ENCODE measurements at places on chromosomes 5 and 9. TPM values are rescaled to one million over a fixed set of nuclear protein-coding genes. Genes with fewer than 3 reads are reported as not detected.

DNA sequence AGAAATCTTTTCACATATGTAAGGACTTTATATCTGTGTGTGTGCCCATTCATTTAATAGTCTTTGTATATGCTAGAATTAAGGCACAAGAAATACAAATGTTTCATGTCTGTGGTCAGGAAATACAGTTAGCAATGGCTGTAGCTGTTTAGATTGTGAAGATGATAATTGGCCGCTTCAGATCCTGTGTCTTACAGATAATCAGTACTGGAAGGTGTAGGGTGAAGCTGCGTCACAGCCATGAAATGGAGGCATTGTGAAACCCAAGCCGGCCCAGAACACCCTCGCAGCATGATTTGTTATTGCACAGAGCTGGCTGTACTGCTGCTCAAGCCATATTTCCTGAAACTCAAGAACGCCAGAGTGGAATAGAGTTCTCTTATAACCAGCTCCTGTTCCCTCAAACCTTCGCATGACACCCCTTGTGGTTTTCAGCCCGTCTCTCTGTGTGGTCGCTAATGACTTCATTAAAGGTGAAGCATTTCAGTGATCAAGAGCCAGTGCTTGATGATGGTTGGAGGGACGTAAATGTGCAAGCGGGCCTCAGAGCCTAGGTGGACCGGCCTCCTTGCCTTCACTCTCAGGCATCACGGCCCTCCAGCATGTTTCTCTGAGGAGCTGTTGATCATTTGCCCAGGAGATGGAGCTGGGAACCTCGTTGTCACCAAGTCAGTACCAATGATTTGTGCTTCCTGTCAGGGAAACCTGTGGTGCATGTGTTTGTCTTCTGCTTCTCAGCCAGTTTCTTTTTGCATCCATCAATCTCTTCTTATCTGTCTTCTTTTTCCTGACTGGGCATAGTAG, 80.1 kb downstream of the F2RL2 start:
- DNase-seq, result no peak

Gene GLE1
- total RNA-seq, result 35.5 TPM

DNA sequence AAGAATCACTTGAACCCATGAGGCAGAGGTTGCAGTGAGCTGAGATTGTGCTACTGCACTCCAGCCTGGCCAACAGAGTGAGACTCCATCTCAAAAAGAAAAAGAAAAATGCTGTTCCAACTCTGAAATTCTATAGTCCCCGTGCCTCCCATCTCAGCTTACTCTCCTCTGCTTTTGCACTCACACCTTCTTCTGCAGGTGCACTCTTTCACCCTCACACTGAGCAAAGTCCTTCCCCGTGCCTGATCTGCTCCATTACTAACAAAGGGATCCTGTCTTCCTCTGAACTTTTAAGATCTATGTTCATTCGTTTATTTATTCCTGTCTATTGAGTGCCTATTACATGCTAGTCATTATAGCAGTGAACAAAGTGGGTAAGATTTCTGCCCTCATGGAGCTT, 47.8 kb downstream of the SUSD1 start:
- DNase-seq, result no peak

Gene LVRN
- total RNA-seq, result not detected

Gene C5
- total RNA-seq, result 4.5 TPM

DNA sequence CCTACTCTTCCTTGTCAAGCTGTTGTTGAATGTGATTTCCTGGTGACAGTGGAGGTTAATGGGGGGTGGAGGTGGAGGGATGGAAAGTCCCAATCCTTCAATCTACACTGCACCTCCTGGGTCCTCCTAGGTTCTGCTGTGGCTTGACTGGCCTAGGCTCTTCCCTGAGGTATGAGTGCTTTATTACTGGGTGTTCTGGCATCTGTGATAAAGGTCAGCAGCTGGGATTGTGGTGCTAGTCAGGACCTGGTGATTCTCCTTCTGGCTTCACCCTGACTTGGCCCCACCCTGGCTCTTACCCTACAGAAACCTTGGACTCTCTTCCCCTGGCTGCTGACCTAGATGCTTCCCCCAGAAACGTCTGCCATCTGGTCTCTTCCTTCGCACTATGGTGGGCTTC, 194.3 kb downstream of the ARHGEF28 start:
- no peak for DNase-seq

Gene IL13
- total RNA-seq, result not detected

DNA sequence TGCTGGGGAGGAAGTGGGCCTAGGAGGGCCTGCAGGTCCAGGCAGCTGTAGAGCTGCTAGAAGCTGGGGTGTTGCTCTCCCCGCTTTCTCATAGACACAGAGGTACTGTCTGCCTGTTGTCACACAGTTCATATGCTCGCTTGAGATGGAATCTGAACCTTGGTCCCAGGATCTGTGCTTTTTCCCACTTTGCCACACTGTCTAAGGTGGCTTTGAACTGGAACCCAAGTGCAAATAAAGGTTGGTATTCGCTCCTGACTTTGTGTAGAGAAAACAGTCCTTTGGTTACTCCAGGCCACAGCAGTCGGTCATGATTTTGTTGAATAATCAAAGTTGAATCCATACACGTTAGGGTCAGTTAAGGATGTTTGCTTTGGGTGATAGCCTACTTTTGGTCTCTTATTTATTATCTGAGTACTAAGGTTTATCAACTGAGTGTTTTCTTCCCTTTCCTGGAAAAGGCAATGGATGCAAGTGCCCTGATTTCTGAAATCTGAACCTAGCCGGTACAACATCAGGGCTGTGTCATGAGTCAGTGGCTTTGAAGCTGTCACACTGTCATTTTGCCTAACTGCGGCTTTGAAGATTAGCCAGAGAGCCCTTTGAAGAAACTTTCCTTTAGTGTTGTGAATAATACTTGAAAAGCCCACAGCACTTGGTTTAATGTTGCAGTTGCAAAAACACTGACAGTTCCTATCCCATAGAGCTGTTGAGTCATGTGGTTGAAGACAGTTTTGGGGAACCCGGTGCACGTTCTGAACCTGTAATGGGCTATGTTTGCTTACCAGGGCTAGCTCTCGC, 41.3 kb downstream of the HABP4 start:
- DNase-seq, result peak; percentile 30

GRCh38 chr5:147398860-147399259, 111.0 kb downstream of the DPYSL3 start:
- no peak for DNase-seq

Gene GLRA1
- total RNA-seq, result not detected

Gene PDCD1LG2
- 1.9 TPM for total RNA-seq

- DNase-seq, result no peak
Measured at GRCh38 chr5:54173251-54173650, 137.1 kb downstream of the ARL15 start.

Gene FAM81B
- 0.23 TPM for total RNA-seq

Gene PTGR1
- 554 TPM for total RNA-seq

Gene SNX30
- 13.8 TPM for total RNA-seq

Gene SECISBP2
- 14.1 TPM for total RNA-seq

Measured in H4 (cell line).